ENCODE measurements at places on chromosomes 4 and X.

DNA sequence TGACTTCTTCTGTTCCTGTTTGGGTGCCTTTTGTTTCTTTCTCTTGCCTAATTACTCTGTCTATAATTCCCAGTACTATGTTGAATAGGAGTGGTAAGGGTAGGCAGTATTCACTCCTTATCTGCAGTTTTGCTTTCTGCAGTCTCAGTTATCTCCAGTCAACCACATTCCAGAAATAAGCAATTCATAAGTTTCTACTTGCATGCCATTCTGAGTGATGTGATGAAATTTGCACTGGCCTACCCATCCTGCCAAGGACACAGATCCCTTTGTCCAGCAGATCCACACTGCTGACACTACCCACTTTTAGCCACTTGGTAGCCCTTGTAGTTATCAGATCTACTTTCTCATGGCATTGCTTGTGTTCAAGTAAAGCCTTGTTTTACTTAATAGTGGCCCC, 971.6 kb upstream of the INTU start:
- DNase-seq: no peak

GRCh38 chrX:78708262-78708661, 39.3 kb upstream of the LPAR4 start:
- no peak for DNase-seq

- DNase-seq: no peak
Observed at GRCh38 chr4:42555828-42556227, 101.1 kb downstream of the ATP8A1 start.

DNA sequence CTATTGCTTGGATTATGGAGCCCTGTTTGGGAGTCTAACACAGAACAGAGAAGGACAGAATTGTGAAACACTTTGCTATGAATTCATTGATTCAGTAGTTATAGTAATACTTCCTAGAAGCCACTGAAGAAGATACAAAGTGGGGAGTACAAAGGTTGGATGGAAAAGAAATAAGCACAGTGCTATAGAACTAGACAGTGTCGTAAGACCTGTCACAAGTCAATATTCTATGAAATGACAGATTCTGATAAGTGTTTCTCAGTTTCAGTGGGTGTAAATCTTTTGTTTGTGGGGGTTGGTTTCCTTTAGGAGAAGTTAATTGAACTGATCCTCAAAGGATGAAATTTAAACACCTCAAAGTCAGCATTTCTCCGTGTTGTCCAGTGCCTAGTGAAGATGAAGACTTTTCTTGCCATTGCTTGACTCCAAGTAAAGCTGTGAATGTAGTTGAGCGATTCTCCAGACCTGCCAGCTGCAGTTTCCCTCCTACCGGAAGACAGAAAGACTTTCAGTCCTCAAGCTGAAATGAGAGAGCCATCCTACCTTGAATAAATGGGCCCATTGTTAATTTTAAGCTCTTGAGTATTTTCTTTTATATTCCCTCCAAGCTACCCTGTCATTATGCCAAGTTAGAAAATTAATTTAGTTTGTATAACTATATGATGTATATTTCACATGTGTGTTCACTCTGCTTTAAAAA, 7.9 kb downstream of the PDLIM5 start:
- no peak for DNase-seq

DNA sequence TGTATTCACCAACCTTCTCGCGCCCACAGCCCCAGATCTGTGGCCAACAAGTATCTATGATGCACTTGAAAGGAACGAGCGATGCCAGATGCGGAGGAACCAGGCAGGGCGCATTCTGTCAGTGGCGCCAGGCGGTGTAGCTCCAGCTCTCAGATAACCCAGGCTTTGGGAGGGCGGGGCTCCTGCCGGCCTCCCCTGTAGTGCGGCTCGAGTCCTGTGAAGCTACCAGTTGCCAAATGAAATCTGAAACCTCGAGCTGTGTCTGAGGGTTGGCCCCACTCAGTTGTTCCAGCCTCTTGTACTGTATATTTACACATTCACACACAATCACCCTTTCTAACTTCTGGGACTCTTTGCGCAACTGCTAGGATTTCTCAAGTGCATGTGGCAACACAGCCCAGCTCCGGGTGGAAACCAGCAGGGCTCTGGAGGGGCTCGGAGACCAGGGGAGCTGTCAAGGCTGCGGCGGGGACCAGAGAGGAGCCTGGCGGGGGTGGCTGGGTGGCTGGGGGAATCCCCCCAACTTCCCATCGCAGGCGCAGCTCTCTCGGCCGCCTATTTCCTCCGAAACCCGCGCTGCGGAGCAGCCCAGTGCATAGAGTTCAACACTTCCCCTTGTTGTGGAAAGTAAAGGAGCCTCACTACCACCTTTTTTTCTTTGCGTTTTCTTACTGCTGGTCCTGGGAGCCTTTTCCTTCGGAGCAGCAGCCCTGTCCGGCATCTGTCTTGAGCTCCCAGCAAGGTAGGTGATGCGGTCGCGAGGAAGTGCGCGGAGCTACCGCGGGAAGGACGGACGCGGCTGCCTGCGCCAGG, at the start of gene ARHGAP24:
Gene ARHGAP24, plus strand, starts transcription at position 333 of the 813 bp plus-strand sequence.
- DNase-seq: no peak

- no peak for DNase-seq
Observed at GRCh38 chr4:101801958-101802357, 11.4 kb downstream of the BANK1 start.

- no peak for DNase-seq
Observed at GRCh38 chr4:147057611-147058190, 112.0 kb upstream of the TTC29 start.

DNA sequence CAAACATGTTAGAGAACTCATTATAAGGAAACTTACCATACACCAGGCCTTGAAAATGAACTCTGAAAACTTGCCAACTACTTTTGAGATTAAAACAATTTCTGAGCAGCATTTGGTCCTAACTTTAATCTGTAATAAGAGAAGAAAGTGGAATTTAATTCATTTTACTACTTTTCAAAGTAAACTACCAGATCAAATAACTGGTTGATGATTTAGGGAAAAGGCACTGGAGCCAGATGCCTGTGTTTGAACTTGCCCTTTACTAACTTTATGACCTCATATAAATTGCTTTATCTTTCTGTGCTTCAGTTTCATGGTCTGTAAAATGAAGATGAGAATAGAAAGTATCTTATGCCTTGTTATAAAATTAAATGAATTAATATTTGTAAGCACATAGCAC, 159.9 kb upstream of the PCDH18 start:
- DNase-seq: no peak

DNA sequence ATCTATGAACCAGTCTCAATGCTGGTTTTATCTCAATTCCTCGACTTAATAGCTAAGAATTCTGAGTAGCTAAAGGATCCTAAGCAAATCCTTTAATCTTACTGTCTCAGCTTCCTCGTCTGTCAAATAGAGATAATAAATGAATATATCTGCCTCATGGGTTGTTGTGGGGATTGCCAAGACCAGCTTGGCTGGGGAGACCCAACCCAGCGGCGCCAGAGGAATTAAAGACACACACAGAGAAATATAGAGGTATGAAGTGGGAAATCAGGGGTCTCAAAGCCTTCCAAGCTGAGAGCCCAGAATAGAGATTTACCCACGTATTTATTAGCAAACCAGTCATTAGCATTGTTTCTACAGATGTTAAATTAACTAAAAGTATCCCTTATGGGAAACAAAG, 41.9 kb downstream of the SLC34A2 start:
- no peak for DNase-seq

- DNase-seq: no peak
Observed at GRCh38 chr4:110886270-110886669, 263.4 kb upstream of the PITX2 start.

DNA sequence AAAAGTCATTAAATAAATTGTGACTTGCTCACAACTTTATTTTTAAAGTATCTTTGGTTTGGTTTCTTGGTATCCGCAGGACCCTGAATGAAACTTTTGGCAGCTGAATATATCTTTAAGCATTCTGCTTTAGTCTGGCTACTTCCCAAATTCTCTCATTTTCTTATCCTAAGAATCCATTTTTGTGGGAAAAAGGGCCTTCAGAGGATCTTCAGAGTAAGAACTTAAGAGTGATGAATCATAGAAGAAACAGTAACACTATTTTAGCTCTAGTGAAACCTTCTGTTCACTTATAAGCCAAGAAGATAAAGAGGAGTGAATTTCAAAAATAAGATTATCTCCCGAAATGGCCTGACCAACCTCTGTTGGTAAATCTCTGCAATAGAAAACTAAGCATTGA, 540.6 kb upstream of the MAGEB18 start:
- no peak for DNase-seq

DNA sequence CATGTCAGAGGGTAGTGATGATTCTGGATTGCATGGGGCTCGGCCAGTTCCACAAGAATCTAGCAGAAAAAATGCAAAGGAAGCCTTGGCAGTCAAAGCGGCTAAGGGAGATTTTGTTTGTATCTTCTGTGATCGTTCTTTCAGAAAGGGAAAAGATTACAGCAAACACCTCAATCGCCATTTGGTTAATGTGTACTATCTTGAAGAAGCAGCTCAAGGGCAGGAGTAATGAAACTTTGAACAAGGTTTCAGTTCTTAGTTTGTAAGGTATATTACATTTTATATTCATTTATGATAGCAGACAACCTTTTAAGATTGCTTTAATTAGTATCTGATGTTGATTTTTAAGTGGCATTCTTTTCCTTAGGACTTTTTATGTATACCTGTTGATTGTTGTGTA, 24.2 kb downstream of the REST start:
- DNase-seq: no peak

- DNase-seq: no peak
Observed at GRCh38 chr4:69096810-69097209, 536 bp downstream of the UGT2B7 start.

DNA sequence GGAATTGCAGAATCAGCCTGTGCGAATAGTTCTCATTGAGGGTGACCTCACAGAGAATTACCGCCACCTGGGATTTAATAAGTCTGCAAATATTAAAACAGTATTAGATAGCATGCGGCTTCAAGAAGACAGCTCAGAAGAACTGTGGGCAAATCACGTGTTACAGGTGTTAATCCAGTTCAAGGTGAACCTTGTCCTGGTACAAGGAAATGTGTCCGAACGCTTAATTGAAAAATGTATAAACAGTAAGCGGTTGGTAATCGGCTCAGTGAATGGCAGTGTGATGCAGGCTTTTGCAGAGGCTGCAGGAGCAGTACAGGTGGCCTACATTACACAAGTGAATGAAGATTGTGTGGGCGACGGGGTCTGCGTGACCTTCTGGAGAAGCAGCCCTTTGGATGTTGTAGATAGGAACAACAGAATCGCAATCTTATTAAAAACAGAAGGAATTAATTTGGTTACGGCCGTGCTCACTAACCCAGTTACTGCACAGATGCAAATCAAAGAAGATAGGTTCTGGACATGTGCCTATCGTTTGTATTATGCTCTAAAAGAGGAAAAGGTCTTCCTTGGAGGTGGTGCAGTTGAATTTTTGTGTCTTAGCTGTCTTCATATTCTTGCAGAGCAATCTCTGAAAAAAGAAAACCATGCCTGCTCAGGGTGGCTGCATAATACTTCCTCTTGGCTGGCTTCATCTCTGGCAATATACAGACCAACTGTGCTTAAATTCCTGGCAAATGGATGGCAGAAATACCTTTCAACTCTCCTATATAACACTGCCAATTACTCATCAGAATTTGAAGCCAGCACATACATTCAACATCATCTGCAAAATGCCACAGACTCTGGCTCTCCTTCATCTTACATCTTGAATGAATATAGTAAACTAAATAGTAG, 10.7 kb downstream of the BBS12 start:
- DNase-seq: no peak

GRCh38 chrX:50483283-50483682, 12.7 kb upstream of the DGKK start:
- no peak for DNase-seq

- no peak for DNase-seq
Observed at GRCh38 chr4:8570201-8570600, 10.0 kb upstream of the GPR78 start.

DNA sequence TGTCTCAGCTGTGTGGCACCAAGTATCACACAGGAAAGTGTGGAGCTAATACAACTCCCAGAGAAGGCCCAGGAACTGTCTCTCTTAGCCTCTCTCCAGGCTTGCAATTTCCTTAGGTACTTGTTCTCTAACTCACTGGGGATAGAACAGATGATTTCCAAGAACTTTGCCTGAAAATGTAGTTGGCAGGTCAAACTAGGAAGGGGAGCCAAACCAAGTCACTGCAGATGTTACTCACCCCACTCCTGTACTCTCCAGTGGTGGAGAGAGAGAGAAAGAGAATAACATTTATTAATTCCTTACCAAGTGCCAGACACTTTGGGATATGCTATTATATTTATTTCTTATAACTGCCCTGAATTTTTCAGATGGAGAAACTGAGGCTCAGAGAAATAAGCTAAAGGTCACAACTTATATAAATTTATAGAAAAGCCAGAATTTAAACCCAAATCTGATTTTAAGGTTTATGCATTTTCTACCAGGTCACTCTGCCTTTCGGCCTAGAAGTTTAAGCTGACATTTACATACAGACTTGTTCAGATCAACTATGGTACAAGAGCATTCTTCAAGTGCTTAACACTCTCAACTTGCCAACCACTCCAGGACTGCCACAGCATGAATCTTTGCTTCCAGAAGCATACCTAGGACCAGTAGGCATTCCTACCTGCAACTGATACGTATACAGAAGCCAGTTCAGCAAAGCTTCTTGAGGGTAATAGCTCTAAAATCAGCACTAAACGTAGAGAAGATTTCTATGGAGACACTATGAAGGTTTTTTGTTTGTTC, 248.6 kb upstream of the ETNPPL start:
- no peak for DNase-seq

DNA sequence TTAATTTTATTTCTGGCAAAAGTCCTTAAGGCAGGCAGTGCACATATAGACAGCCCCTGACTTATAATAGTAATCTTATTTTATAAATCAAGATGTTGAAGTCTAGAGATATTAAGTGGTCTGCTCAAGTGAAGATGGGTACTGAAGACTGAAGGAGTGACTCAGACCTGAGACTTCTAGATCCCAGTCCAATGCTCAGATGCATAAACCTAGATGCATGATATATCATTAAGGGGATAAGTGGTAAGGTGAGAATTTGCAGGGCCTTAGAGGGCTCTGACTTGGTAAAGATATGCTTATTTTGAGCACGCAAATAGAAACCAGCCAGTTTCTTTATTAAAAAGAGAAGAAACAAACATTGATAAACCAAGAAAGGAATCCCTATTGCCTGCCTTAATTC, 42.9 kb downstream of the SLC9A7 start:
- DNase-seq: no peak

- no peak for DNase-seq
Observed at GRCh38 chr4:25068386-25068785, 37.6 kb upstream of the LGI2 start.

DNA sequence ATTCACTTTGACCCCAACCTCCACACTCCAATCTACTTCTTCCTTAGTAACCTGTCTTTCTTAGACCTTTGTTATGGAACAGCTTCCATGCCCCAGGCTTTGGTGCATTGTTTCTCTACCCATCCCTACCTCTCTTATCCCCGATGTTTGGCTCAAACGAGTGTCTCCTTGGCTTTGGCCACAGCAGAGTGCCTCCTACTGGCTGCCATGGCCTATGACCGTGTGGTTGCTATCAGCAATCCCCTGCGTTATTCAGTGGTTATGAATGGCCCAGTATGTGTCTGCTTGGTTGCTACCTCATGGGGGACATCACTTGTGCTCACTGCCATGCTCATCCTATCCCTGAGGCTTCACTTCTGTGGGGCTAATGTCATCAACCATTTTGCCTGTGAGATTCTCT, 344 bp downstream of the OR13H1 start:
- no peak for DNase-seq

Data from stimulated activated CD8-positive, alpha-beta memory T cell treated with anti-CD3 and anti-CD28 coated beads, Interleukin-7, amount 100 ng/mL, for 1 hour (primary cell).